SK-N-DZ (cell line): ENCODE measurements at places on chromosomes 3 and 15.
A peak's percentile ranks its signal among the peaks of the same experiment; 100 is the strongest.

- no peak for DNase-seq
Measured at GRCh38 chr3:167187221-167187620, 192.9 kb downstream of the ZBBX start.

DNA sequence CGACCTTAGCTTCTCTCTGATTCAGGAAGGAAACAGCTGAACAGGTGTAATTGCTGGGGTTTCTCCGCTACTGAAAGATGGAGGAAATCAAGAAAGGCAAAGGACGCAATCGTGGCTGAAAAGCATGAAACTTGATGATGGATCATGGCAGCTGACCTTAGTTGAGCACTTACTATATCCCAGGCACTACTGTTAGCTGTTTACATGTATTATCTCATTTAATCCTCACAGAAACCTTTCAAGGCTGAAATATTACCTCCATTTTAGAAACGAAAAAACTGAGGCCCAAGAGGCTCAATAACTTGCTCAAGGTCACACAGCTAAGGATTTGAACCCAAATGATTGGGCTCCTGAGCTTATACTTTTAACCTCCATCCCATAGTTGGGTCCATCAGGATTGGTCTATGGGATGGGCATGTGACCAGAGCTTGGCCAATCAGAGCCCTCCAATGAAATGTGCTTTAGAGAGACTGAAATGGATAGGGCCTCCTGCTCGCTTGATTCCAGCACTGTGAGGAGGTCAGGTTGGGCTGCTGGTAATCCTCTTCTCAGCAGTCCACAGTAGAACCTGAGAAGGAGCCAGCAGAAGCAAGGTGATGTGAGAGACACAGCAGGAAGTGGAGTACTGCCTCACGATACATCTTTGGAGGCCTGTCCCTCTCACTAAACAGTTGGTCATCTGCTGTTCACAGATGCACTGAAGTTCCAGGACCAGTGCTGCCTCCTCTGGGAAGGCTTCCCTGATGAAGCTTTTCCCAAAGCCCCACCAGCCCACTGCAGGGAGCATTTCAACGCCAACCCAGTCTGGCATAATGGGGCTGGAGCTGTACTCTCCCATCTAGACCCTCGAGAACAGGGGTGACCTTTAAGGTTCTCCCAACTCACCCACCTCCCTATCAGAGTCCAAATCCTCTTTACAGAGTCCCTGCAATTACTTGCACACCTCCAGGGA lies 10.4 kb downstream of the CLN6 start:
- DNase-seq, result no peak

DNA sequence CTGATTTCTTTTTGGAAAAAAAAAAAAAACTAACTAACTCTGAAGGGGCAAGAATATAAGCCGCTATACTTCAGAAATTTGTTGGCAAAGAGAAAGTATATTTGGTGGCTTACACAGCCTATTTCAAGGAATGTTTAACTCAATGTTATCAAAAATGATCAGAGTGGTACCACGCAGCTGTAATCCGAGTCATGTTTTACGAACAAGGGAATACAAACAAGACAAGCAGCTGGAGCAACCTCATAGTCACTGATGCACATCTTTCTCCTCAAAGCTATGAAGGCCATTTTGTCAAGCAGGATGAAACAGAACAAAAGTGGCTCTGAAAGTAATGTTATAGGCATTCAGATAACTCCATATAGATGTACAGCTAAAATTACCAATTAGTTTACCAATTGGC lies 81.2 kb downstream of the SCAPER start:
- DNase-seq, result peak; percentile 40

DNA sequence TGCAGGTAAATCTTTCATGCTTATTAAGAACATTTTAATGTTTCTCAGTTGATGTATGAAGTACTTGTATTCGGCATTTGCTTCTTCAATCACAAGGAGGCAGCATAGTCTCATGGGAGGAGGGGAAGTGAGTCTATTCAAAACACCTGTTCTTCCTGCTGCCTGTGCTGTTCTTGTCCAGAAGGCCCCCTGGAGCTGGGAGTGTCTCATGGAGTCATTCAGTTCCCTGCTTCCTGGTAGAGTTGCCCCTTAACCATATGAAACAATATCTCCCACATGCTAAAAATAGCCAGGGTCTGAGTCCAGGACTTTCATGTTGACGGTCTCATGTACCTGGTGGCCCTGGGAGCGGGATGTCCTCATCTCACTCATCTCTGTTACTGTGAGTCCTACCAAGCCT lies 15.5 kb upstream of the PPP1R2 start:
- peak; percentile 54 for DNase-seq

- DNase-seq, result no peak
Measured at GRCh38 chr15:70240082-70240481, 142.4 kb upstream of the TLE3 start.

GRCh38 chr3:31493149-31493548 lies 39.6 kb upstream of the STT3B start:
- no peak for DNase-seq

- no peak for DNase-seq
Measured at GRCh38 chr15:33182926-33183325, 11.6 kb downstream of the FMN1 start.

GRCh38 chr3:195241592-195242355 lies 29.2 kb downstream of the XXYLT1 start:
- DNase-seq, result no peak

DNA sequence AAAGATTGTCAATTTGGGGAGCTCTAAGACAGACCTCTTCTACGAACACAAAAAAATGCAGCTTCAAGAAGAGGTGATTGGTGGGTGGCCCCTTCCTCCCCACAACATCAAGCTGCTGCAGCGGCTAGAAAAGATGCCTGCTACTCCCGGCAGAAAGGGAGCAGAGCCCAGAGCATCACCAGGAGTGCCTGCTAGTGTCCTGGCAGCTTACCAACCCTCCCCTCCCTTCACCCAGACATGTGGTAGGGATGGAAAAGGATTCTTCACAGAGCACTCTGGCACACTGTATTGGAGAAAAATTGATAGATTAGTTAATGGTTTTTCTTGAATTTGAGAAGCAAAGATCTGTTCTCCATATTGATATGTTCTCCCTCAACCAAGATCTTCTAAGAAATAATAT lies 10.8 kb downstream of the IP6K1 start:
- no peak for DNase-seq

DNA sequence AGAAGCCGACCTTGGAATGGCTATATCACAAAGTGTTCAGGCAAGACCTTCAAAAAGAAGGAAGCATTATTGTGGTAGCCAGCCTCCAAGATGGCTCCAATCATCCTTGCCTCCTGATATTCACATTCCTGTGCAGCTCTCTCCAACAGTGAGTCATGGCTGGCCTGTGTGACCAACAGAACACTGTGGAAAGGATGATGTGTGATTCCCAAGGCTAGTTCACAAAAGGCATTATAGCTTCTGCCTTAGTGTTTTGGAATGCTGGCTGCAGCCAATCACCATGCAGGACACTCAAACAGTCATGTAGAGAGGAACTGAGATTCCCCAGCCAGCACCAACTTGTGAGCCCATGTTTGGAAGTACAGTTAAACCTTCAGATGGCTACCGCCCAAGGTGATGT lies 102.6 kb downstream of the EFL1 start:
- no peak for DNase-seq

GRCh38 chr15:90425726-90426346 lies 37.8 kb downstream of the IQGAP1 start:
- no peak for DNase-seq

DNA sequence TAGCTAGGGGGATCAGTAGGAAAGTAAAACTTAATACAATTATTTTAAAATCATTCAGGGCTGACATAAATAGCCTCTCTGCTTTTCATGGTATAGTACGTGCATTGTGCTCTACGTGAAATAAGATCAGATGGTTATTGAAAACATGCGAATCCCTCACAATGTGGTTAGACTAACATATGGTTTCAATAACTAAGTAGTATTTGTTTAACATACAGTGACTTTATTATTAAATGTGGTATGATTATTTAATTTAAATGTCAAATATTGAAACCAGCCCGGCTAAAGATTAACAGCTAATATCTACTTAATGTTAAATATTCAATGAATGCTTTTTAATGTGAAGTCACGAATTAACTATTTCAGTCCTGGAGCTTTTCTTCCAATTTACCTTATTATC lies 473.9 kb upstream of the THBS1 start:
- DNase-seq, result no peak

DNA sequence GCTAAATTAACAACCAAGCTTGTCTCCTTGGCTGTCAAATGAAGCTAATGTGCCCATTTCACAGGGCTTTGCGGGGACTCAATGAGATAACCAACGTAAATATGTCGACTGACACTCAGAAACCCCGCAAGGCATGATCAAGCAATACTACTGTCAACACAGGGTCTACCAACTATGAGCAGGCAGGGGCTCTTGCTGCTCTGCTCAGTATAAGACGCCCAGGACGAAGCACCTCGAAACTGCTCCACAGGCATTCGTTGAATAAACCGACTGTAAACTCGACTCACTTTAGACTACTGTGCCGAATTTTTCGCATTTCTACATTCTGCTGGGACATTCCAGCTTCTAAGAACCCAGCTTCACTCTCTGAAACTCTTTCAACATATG lies 55.0 kb downstream of the FEZF2 start:
- peak; percentile 4 for DNase-seq

DNA sequence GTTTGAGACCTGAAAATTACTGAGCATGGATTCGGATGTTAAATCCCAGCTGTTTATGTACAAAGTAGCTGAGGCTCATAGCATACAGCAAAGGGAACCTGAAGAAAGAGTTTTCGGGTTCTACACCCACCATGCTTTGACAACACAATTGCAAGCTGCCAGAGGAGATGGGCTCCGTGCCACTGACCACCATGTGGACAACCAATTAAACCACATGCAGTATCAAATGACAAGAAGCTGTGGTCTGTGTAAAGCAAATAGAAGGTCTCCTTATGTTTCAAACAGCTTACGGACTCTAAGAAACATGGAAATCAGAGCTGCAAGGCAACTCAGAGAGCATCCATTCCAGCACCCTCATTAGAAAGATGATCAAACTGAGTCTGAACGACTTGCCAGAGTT lies 12.9 kb downstream of the GABRB3 start:
- DNase-seq, result no peak

GRCh38 chr3:124766113-124767095 lies 36.2 kb downstream of the UMPS start:
- no peak for DNase-seq

- DNase-seq, result no peak
Measured at GRCh38 chr3:144771381-144771870, 799.8 kb downstream of the DIPK2A start.

GRCh38 chr3:61154457-61155198 lies 96.6 kb downstream of the FHIT start:
- no peak for DNase-seq

GRCh38 chr15:88491158-88491557 lies 23.6 kb downstream of the MRPS11 start:
- DNase-seq, result no peak

DNA sequence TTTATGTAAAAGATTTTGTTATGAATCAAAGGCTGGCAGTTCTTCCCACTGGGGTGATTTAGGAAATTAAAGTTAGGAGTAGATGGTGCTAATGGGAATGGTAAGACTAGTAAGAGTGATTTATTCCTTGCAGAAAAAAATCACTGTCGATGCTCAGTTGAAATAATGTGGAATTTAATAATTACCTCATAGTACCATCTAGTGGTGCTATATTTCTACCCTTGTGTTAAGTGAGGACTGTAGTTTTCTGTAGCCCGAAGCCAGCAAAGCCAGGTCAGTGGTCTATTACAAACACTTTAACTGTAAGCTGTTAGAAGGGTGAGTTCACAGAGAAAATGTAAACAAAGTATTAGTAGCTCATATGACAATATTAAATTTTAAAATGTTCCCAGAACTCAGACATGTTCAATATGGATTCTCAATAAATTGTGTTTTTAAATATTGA lies 39.5 kb upstream of the GOLGA8J start:
- no peak for DNase-seq

GRCh38 chr3:197174927-197175326 lies 123.5 kb downstream of the DLG1 start:
- DNase-seq, result no peak

GRCh38 chr15:34993412-34993811 lies 5.3 kb upstream of the ZNF770 start:
- DNase-seq, result no peak

DNA sequence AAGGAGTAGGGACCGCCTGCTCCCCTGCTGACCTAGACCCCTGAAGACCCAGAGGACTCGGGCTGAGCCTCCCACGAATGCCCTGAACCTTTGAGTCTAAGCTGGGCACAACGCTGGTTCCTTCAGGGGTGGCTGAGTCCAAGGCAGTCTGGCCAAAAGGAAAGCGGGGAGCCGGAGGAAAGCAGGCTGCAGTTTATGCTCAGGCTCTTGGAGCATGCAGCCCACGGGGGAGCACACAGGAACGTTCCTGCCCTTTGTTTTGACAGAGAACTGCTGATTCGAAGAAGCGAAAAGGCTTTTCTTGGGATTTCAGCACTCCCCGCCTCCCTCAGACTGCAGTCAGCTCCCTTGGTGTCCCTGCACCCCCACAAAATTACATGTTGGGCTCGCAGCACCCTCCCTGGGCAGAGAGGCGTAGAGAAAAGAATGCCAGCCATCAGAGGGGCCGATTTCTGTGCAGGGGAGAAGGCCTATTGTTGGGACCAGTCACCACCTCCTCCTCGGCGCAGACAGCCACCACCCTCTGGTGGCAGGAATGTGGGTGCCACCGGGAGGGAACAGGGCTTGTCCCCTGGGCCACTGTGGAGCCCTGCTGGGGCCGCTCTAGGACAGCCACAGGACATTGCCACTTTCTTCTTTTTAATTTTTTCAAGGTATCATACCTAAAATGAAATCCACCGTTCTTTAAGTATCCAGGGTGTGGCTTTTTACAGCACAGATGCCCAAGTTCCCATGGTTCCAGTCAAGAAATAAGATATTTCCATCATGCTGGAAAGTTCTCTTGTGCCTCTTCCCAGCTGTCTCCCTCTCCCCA lies 72.2 kb downstream of the SMAD6 start:
- DNase-seq, result peak; percentile 74

- no peak for DNase-seq
Measured at GRCh38 chr15:92048739-92049138, 195.2 kb downstream of the SLCO3A1 start.

GRCh38 chr3:13420045-13420830 lies at the start of gene NUP210:
TSS of gene NUP210 (minus strand) at chr3:13420322. CDS start at chr3:13420226, 96 bp downstream.
- DNase-seq, result peak; percentile 71

GRCh38 chr3:157429708-157430107 lies 6.9 kb upstream of the PTX3 start:
- no peak for DNase-seq
